RCC 7860 (cell line): ENCODE measurements at places on chromosomes 2 and 18.

- no peak for DNase-seq
Observed at GRCh38 chr2:40477361-40477760, 25.5 kb upstream of the SLC8A1 start.

GRCh38 chr2:65465124-65465523, 32.7 kb upstream of the SPRED2 start:
- no peak for DNase-seq

GRCh38 chr18:30150586-30151250, 891.8 kb downstream of the DSC3 start:
- no peak for DNase-seq

- peak; percentile 17 for DNase-seq
Observed at GRCh38 chr2:218631837-218632236, 24.1 kb downstream of the PLCD4 start.
